ENCODE measurements at places on chromosomes 2 and 18. TPM values are rescaled to one million over a fixed set of nuclear protein-coding genes. Genes with fewer than 3 reads are reported as not detected.

DNA sequence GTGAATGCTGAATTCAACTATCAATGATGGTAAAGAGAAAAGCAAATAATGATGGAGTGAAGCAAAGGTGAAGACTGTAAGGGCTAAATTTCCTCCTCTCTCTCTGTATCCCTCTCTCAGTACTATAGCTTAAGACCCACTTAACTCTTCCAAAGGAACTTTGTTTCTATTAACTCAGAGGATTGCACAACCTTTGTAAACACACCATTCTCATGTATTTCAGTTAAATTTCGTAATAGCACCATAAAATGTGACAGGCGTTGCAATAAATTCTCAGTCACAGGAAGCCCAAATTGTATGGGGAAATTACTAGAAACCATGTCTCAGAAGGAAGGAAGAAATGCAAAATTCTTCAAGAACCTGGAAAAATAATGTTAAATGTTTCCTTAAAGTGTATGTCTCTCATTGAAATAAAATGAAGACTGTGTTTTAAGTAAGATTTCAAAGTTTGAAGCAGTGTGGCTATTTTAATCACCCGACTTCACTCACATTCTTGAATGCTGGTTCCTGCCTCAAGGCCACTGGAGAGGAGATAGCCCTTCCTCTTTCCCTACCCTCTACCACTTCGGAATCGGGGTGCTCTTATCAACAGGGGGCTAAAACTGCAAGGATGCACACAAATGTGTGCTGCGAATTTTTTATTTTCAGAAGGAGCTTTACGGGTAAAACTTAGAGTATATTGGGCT is 112.1 kb downstream of the FTCDNL1 start:
- H3K4me3 ChIP-seq = no peak overlapping the region
- DNase-seq = no peak
- H3K27ac ChIP-seq = no peak overlapping the region
- H3K27me3 ChIP-seq = no peaks in the 10 kb centered on the region
- no peaks in the 10 kb centered on the region for H3K36me3 ChIP-seq
- peaks cover 2% of the 10 kb centered on the region for H3K4me1 ChIP-seq

DNA sequence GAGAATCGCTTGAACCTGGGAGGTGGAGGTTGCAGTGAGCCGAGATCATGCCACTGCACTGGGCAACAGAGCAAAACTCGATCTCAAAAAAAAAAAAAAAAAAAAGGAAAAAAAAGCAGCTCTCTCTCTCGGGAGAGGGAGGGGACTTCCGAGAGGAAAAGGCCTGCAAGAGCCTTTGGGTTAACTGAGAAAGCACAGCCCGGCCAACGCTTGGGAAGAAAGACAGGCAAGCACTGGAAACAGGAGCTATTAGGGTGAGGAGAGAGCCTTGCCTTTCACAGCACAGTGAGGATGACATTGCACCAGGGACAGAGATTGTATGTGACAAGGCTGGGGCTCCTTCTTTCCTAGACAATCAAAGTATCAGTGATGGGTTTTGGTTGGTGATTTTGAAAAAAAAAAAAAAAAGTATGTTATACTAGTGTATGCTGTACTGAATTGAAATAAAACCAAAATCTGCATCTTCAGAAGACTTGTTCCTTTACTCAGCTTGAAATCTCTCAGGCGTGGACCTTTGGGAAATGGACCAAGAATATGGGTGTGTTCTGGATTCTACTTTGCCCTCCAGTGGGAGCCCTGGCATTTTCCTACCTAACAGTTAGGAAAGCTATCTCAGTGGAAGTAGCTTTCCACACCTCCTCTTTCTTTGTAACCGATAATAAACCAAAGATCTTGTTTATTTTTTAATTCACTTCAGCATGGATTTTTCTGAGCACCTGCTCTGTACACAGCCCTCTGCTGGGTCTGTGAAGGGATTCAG is 16.7 kb downstream of the SRSF7 start:
- H3K27ac ChIP-seq = no peak overlapping the region
- no peaks in the 10 kb centered on the region for H3K4me1 ChIP-seq
- H3K27me3 ChIP-seq = peaks cover 3% of the 10 kb centered on the region
- DNase-seq = no peak

- no peak for DNase-seq
- no peak overlapping the region for H3K27ac ChIP-seq
- H3K4me3 ChIP-seq = no peak overlapping the region
- H3K4me1 ChIP-seq = peaks cover 11% of the 10 kb centered on the region
Measured at GRCh38 chr2:227163485-227163997, 464 bp downstream of the COL4A4 start.

DNA sequence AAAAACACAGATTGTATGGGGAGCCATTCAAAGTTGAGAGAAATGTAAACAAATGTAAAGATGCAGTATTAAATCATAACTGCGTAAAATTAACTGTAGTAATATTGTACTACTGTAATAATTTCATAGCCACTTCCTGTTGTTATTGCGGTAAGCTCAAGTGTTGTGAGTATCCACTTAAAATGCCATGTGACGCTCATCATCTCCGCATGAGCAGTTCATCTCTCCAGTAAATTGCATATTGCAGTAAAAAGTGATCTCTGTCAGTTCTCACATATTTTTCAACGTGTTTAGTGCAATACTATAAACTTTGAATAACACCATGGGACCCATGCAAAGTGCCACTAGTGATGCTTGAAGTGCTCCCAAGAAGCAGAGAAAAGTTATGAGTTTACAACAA is 41.8 kb upstream of the SP3 start:
- no peaks in the 10 kb centered on the region for H3K36me3 ChIP-seq

Gene DHRS9
- total RNA-seq = not detected

DNA sequence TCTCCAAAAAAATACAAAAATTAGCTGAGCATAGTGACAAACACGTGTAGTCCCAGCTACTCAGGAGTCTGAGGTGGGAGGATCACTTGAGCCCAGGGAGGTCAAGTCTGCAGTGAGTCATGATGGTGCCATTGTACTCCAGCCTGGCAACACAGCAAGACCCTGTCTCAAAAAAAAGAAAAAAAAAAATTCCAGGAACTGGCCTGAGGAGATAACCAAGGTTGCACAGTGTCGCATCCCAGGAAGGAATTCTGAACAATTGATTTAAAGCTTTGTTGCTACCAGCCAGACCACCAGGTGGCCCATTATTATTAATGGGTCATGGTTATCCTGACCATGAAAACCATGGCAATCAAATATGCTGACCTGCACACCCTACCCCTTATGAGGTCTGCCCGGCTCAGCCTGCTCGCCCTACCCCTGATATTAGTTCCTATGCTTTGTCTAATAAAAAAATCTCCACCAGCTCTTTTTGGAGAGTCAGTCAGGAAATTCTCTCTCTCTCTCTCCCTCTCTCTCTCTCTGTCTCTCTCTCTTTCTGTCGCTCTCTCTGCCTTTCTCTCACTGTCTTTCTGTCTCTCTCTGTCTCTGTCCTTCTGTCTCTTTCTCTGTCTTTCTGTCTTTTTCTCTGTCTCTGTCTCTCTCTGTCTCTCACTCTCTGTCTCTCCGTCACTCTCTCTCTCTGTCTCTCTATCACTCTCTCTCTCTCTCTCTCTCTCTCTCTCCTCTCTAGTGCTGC is 73.7 kb downstream of the NCAPH start:
- H3K36me3 ChIP-seq = no peaks in the 10 kb centered on the region
- H3K4me3 ChIP-seq = no peak overlapping the region
- H3K4me1 ChIP-seq = peaks cover 11% of the 10 kb centered on the region
- no peak overlapping the region for H3K27ac ChIP-seq
- DNase-seq = no peak

- H3K27ac ChIP-seq = no peak overlapping the region
- H3K4me1 ChIP-seq = no peaks in the 10 kb centered on the region
- DNase-seq = no peak
- no peak overlapping the region for H3K4me3 ChIP-seq
- H3K27me3 ChIP-seq = no peaks in the 10 kb centered on the region
- no peaks in the 10 kb centered on the region for H3K36me3 ChIP-seq
Measured at GRCh38 chr18:70030728-70031127, 83.1 kb upstream of the CD226 start.

Gene NAT8
- total RNA-seq = not detected

Gene LINC00305
- not detected for total RNA-seq
